ENCODE measurements at places on chromosomes 5 and 9. TPM values are rescaled to one million over a fixed set of nuclear protein-coding genes. Genes with fewer than 3 reads are reported as not detected.

Gene KIF4B
- total RNA-seq = not detected

GRCh38 chr5:35117967-35118366 is 70.2 kb upstream of the AGXT2 start:
- no peak for DNase-seq

Gene PBX3
- total RNA-seq = 60.0 TPM

Gene KCNV2
- total RNA-seq = not detected

- DNase-seq = no peak
Observed at GRCh38 chr9:10238087-10238486, 374.7 kb downstream of the PTPRD start.

- DNase-seq = no peak
Observed at GRCh38 chr9:8315211-8315610, 515.6 kb upstream of the DMAC1 start.

GRCh38 chr9:69847491-69847890 is 26.9 kb downstream of the CFAP95 start:
- DNase-seq = no peak

Gene ISOC1
- total RNA-seq = 32.5 TPM

DNA sequence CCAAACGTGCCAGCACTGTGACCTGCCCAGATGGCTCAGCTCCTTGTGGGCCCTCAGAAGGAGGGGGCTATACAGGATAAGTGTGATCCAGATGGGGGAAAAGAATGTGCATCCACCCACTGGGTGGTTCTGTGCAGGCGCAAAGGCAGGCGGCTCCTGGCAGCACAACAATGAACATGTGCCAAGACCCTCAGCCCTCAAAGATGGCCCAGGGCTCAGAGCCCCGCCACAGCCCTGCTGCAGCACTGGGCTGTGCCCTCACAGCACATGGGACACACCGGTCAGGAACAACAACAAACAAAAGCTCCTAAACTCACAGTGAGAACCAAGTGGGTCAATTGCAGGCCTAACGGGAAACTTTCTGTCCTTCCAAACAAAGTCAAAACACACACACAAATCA is 4.7 kb downstream of the SEMA4D start:
- DNase-seq = no peak

Gene BAAT
- total RNA-seq = 0.07 TPM

Gene ADGRV1
- 24.6 TPM for total RNA-seq

DNA sequence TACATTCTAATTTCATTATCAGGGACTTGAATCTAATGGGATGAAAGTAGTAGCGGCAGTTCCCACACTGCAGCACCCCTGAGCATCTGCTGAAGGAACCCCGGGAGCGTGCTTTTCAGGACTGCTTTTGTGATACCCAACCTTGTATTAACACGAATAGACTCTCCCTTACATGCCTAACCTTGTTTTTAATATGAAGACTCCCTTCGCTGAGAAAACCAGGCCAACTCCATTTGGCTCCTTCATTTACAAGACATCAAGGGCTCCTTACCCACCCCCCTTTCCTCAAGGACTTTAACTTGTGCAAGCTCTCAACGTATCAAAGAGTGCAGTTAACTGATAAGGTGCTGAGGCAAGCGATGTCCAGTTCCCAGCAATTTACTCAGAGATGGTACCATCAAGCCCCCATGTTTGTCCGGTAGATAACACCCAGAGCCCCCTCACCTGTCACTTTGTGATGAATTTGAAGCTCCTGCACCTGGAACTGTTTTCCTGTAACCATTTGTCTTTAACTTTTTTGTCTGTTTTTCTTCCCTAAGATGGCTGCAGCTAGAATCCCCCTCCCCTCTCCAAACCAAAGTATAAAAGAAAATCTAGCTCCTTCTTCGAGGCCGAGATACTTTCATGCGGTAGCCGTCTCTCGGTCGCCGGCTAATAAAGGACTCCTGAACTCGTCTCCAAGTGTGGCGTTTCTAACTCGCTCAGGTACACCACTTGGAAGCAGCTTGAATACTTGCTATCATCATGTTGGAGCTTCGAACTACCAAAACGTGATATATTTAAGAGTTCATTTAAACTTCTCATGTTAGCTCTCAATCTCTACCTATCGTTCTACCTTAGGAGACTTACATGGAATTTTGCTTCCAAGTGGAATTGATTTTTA is 10.7 kb downstream of the HNRNPH1 start:
- no peak for DNase-seq

GRCh38 chr9:38301376-38302106 is 91.0 kb upstream of the ALDH1B1 start:
- DNase-seq = no peak

Gene PGGT1B
- 40.9 TPM for total RNA-seq

GRCh38 chr9:37676411-37676830 is 25.7 kb downstream of the FRMPD1 start:
- no peak for DNase-seq

GRCh38 chr9:38445154-38446043 is 21.1 kb upstream of the IGFBPL1 start:
- no peak for DNase-seq

DNA sequence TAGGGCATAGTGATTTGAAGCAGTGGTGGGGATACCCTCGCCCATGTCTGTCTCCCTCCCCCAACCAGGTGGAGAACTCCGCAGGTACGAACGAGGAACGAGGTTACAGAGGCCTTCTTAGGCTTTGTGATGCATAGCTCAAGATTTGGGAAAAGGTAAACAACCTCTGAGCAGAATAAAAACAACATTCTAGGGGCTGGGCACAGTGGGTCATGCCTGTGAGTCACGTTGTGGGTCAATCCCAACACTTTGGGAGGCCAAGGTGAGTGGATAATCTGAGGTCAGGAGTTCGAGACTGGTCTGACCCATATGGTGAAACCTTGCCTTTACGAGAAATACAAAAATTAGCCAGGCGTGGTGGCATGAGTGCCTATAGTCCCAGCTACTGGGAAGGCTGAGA is 3.6 kb upstream of the LCP2 start:
- DNase-seq = no peak

Gene PCDHGC4
- total RNA-seq = 5.2 TPM

Gene POLR3G
- total RNA-seq = 1.7 TPM

- no peak for DNase-seq
Observed at GRCh38 chr5:56712895-56713591, 102.3 kb upstream of the MAP3K1 start.

Gene PCDHA2
- total RNA-seq = 0.44 TPM

DNA sequence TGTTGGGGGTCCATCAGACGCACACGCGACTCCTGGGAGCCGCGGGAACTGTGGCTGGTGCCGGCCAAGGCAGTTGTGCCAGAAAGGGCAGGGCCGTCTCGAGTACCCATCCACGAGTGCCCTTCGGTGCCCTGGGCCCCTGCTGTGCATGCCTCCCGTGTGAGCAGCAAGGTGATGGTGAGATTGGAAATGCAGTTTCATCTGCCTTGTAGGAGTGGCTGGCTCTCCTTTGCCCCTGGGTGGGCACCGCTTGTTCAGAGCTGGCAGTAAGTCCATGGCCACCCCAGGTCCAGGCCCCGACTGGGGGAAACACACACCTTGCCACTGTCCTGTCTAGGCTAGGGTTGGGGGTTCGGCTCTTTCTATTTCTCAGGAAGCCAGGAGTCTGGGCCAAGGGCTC is 5.7 kb downstream of the NKD2 start:
- no peak for DNase-seq

GRCh38 chr9:13163287-13163686 is 116.2 kb downstream of the MPDZ start:
- no peak for DNase-seq

Gene RNF130
- total RNA-seq = 44.9 TPM

GRCh38 chr5:42366051-42366450 is 57.2 kb upstream of the GHR start:
- no peak for DNase-seq

DNA sequence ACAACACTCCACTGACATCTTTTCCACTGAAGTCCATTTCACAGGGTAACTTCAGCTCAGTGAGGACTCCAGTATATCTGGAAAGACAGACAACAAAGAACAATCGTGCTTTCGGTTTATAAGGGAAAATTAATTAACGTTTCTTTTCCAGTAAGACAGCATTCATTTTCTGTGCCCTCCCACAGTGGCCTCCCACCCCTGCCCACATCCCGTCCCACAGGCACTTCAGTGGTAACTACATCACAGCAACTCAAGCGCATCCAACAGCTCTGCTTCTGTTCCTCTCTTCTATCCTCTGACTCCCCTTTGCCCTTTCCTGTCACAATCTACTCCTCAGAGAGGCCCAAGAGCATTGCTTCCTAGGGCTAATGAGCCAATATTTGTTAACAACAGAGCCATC is 40.3 kb downstream of the GLDC start:
- no peak for DNase-seq

- DNase-seq = no peak
Observed at GRCh38 chr5:151739939-151740335, 18.5 kb downstream of the ATOX1 start.

DNA sequence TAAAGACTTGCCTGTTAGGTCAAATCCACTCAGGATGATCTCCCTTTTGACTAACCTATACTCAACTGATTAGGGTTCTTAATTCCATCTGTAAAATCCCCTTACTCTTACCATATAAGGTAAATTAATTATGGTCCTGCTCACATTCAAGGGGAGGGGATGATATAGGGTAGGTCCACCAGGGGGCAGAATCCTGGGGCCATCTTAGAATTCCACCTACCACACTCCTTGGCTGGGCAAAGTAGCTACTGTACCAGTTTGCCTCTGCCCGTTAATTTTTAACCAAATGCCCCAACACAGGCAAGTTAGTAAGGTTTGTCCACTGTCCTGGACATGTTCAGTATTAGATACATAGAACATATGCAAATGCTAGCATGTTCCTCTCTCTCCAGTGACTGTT is 262.4 kb downstream of the SEMA5A start:
- no peak for DNase-seq

Gene C9orf50
- total RNA-seq = 0.87 TPM

Gene SHISAL2B
- total RNA-seq = not detected

DNA sequence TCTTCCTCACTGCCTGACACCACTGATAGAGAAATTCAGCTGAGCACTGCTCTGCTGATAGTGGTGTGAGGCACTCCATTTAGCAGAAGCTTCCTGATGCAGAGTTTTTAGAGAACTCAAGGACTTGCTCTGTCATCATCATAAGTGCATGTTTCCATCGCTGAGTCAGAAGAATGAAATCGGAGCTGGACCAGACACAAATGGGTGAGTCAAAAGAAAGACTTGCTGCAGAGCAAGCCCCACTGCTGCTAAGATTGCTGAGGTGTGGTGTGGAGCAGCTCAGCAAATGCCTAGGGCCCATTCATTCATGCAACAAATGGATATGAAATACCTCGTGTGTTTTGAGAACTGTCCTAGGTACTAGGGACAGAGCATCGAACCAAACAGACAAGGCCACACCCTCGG is 410.2 kb upstream of the SLC30A5 start:
- DNase-seq = no peak

DNA sequence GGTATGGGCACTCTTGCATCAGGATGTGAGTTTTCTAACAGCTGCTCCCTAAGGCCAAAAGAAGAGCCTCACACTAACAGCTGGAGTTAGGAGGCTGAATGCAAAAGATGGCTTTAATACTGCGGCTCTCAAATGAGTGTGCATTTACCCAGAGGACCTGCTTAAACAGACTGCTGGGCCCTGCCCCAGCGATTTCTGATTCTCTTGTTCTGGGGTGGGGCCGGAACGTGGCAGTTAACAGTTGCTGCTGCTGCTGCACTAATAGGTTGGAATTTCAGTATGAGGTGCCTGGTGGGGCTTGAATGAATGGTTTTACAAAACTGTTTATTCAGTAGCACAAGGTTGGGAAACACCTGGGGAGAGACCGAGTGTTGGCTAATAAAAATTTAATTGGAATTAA is 26.1 kb downstream of the HMGCR start:
- DNase-seq = no peak

Gene OGN
- 2.6 TPM for total RNA-seq

Gene RLN1
- total RNA-seq = 0.80 TPM

GRCh38 chr9:109251080-109251775 is 69.6 kb downstream of the EPB41L4B start:
- no peak for DNase-seq

Gene FBXW11
- 62.1 TPM for total RNA-seq

GRCh38 chr9:122125158-122125508 is 32.0 kb upstream of the TTLL11 start:
- peak; percentile 68 for DNase-seq

All from mesothelial cell of epicardium (in vitro differentiated cells).